ENCODE measurements at places on chromosomes 12 and 14.

DNA sequence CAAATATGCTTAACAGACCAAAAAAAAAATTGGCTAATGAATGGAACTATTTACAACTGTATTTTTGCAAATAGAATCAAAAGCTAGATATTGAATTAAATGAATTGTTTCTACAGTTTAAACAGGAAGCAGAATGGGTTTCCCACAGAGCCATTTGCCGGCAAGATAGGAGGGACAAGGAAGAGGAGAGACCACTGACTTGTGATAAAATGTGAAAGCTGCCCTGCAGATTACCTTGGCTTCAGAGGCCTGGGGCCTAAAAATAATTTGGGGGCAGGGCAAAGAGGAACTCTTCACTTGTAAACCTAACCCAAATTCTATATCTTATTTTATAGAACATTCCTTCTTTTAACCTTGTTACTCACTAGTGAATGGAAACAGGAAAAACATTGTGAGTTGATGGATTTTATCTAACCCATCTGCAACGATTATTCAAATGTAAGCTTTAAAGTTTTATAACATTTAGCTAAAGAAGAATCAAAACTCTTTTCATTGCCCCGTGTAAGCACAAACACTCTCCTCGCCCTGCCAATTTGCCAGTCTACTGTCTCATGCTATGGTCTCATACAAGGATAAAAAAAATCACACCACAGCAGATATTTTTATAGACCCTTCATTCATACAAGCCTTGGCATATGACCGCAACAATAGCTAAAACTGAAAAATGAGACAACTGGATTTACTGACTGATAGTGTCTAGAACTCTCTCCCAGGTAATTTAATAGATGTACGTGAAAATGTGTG lies 49.5 kb upstream of the MDM1 start:
- DNase-seq: no peak

GRCh38 chr12:29255042-29255441 lies 106.0 kb downstream of the FAR2 start:
- no peak for DNase-seq

- DNase-seq: no peak
Observed at GRCh38 chr14:22996768-22997654, 12.9 kb downstream of the C14orf93 start.

DNA sequence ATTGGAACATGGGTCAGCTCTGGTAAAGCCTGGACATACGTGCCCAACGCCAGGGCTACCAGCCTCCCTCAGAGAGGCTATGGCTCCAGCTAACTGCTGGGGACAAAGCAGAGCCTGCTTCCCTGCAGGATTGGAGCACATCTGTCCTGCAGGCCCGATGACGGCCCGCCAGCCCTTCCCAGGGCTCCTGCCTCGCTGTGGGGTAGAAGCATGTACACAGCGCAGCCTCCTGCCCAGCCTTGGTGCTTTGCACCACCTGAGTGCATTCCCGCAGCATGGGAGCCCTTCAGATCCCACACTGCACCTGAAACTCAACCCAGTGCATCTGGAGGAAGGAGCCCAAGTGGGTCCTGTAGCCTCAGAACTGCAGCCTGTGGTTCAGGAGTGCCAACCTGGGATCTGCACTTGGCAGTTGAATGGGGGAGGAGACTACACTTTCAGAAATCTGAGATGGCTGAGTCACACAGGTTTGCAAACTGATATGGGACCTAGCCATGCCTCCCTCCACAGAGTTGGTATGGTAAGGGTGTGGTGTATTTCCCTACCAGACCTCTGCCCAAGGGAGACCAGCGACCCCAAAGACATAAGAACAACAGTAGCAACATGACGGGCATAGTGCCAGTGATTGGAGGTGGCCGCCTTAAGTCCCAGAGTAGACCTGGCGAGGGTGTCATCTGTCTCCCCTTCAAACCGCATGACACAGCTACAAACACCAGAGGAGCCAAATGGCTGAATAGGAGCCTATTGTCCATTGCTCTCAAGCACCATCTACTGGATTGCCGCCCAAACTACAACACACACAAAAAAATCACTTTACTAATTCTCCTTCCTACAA lies 273.9 kb upstream of the MIS18BP1 start:
- DNase-seq: peak; percentile 19

DNA sequence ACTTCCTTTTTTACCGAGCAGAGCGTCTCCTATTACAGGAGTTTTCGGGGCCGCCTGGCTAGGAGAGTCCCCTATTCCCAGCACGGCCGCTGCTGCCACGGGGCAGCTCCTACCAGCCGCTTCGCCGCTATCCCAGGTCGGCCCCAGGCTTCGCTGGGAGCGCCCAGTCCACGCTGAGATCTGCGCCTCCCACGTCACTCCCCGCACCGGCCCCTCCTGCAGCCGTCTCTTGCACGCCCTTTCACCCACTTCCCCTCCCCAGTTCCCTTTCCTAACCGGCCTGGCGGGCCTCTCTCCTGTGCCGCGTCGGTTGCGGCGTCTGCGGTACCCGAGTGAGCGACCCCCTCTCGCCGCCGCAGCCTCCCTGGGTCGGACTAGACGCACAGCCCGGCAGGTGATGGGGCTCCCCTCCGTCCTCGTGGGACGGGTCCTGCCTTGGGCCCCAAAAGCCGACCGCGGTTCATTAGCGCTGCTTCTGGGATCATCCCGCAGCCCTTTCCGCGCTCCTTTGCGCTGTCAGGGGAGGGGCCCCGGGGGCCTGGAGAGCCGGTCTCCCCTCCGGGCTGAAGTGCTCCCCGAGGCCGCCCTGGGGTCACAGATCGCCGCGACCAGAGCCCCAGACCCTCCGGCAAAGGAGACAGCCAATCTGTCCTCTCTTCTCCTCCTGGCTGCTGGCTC lies 1318.4 kb downstream of the TMEM121 start:
- peak; percentile 58 for DNase-seq

GRCh38 chr12:47705566-47706425 lies at the start of gene RPAP3:
RPAP3 (minus strand) TSS chr12:47706030; CDS start chr12:47702840, 3,190 bp downstream.
- peak; percentile 96 for DNase-seq

GRCh38 chr12:2429032-2429431 lies 365.7 kb upstream of the FKBP4 start:
- no peak for DNase-seq

DNA sequence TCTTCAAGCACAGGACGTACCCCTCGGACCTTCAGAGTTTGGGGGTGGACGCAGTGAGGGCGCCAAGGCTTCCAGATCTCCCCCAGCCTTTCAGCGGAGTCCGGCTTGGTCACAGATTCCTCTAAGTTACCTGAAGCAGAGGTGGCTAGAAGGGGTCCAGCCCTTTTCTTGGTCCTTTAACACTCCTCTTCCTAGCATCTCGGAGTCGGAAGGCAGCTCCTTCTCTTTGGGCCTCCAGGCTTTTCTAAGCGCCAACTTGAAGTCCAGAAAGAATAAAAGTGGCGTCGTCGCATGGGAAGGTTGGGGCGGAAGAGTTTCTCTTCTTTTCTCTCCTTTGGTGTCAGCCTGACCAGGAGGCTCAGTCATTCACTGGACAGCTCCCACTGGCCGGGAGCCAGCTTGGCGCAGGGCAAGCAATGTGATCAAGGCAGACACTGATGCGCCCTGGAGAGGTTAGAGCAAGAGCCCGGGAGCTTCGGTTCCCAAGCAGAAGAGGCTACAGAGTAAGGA lies 9.6 kb downstream of the OR6S1 start:
- peak; percentile 64 for DNase-seq

DNA sequence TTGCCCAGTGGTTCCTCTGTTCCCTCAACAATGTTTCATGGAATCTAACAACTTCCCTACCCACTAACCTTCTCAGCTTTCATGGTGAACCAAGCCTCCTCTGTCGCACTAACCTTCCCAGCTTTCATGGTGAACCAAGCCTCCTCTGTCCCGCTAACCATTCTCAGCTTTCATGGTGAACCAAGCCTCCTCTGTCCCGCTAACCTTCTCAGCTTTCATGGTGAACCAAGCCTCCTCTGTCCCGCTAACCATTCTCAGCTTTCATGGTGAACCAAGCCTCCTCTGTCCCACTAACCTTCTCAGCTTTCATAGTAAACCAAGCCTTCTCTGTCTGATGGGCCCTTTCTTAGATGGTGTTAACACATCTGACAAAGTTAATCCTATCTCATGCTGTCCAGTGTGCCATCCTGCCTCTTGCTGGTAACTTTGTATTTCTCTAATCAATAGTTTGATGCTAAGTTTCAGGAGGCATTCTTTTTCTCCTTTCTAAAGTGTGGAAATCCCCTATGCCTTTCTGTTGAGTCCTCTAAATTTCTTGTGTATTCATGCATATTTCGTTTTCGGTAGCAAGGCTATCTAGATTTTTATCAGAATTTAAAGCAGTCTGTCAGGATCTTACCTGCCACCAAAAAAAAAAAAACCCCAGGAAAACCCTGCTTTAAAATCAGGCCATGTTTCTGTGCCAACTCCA lies 26.8 kb upstream of the KCNK13 start:
- DNase-seq: no peak

GRCh38 chr12:94889445-94890210 lies 113.9 kb downstream of the NDUFA12 start:
- no peak for DNase-seq

- DNase-seq: no peak
Observed at GRCh38 chr12:102501773-102502172, 21.4 kb upstream of the IGF1 start.

DNA sequence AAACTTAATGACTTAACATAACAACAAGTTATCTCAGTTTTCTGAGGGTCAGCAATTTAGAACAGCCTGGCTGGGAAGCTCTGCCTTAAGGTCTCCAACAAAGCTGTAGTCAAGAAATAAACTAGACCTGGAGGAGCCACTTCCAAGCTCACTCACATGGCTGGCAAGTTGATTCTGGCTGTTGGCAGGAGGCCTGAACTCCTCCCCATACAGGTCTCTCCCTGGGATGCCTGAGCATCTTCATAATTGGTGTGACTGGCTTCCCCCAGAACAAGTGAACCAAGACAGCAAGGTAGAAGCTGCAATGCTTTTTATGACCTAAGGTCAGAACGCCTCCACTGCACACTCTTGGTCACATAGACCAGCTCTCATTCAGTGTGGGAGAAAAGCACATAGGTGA lies 128.3 kb downstream of the SAMD4A start:
- no peak for DNase-seq

DNA sequence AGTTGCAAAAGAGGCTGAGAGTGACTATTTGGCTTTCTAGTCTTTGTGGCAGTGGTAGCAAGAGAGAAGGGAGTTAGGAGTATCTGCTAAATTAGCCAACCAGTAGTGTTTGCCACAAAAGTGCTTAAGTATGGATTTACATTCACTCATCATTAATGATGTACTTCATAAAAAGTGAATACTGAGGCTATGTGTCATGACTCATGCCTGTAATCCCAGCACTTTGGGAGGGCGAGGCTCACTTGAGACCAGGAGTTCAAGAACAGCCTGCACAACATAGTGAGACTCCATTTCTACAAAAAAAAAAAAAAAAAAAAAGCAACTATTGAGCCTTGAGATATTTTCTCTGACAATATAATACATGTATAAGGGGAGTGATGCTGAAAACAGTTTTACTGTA lies 36.8 kb downstream of the CCDC177 start:
- no peak for DNase-seq

- peak; percentile 62 for DNase-seq
Observed at GRCh38 chr12:76719171-76720041, 44.5 kb upstream of the ZDHHC17 start.

DNA sequence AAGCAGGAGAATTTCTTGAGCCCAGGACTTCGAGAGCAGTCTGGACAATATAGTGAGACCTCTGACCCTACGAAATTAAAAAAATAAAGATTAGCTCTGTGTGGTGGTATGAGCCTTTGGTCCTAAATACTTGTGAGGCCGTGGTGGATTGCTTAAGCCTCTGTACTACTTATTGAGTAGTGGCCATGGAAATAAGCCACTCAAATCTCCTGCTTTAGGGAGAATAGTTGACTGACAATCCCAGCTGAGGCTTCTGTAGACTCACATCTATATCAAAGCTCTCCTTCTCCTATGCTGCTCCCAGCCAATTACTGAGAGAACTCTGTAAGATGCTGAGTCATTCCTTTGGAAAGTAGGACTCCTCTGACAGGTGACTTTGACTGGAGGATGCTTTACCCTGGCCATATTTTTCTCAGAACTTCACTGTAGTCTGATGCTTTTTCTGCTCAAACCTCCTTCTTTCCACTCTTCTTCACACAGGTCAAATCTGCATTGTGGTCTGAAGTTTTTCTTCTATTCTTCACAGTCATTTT lies 420.2 kb downstream of the SLC6A15 start:
- DNase-seq: no peak

- no peak for DNase-seq
Observed at GRCh38 chr14:43765474-43765873, 741.6 kb downstream of the FSCB start.

- no peak for DNase-seq
Observed at GRCh38 chr12:53852061-53852460, 86.6 kb upstream of the HOXC13 start.

- no peak for DNase-seq
Observed at GRCh38 chr14:58557242-58557641, 80.5 kb upstream of the DACT1 start.

DNA sequence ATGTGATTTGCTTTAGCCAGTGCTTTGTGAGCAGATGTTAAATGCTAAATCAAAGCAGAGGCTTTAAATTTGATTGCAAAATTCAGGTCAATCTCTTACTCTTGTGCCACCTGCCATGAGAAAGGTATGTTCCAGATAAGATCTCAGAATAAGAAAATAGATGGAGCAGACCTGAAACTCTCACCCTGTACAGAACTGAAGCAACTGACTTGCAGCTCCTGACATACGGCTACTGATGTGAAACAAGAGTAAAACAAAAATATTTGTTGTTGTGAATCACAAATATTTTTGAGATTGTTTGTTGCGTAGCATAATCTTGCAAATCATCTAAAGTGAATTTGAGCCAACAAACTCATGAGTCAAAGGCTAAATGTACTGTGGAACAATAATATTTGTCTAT lies 3.5 kb upstream of the OSBPL8 start:
- DNase-seq: no peak

DNA sequence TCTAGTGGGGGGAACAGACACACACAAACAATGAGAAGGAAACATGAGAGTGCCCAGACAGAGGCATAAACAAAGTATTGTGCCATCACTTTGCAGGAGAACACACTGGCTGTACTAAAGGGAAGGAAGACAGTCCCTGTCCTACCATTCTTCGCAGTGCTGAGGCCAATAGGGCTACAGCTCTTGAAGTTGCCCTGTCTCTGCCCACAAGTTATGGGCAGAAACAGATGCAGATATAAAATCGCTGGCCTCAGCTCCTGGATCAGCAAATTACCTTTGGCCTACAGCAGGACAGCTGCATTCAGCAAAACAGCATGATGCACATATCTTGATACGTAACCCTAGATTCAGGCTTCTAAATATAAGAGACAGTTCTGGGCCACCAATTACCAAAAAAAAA lies 23.0 kb upstream of the PRKAB1 start:
- DNase-seq: no peak

DNA sequence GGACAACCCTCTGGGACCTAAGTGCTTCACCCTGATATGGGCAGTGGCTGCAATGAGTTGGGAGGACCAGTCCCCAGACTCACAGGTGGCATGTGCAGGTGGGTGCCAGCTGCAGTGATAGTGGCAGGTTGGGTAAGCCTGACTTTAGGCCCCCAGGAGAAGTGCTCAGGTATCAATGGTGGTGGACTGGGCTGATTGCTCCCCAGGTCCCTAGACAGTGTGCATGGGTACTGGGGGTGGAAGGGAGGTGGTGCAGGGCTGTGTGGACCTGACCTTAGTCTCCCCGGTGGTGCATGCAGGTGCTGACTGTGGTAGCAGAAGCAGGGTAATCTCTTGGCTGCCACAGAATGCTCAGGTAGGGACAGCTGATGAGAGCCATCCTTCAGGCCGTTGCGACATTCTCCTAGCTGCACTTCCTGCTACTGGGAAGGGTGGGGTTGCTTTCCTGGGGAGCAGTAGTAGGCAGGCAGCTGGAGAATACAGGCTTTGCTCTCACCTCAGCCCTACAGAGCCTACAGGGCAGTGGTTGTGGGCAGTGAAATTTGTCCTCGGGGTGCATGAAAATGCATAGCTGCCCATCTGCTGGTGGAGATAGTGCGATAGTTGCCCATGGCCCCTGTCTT lies 33.3 kb upstream of the CCND2 start:
- peak; percentile 28 for DNase-seq
